ENCODE measurements at places on chromosomes 5 and 9.
A peak's percentile ranks its signal among the peaks of the same experiment; 100 is the strongest.

DNA sequence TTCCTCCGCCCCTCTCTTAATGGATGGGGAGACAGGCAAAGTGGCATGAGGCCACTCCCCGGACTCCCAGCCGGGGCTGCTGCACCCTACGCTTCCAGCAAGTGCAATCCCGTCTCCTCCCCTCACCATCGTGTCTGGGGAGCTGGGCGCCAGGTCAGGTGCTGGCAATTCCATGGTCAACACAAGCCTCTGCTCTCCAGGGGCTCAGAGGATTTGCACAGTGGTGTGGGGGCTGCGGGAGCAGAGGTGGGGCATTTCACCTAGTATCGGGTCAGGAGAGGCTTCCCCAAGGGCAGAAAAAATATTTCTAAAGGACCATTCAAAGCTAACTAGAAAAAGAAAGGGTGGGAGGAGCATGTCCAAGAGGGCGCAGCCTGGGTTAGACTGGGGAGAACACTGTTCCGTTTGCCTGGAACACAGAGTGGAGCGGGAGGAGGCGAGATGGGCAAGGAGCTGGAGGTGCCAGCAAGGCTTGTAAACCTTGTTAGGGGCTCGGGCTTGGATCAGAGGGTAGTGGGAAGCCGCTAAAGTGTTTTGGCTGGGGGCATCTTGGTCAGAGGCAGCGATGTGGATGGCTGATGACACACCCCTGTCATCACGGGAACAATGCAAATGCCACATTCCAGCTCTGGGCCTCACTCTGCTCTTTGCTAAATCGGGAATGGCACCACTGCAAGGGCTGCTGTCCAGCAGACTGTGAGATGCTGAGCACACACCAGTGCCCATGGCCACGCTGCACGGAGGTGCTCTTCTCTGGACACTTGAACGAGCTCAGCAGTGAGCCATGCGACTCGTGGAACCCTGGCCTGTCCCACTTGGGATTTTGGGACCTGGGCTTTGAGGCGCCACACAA is 191.7 kb downstream of the CDK5RAP2 start:
- no peak for DNase-seq

- no peak for DNase-seq
Observed at GRCh38 chr5:77859306-77859705, 83.2 kb upstream of the TBCA start.

- DNase-seq: no peak
Observed at GRCh38 chr5:172150514-172151425, 37.3 kb downstream of the STK10 start.

- peak; percentile 10 for DNase-seq
Observed at GRCh38 chr9:16704116-16705110, 166.1 kb downstream of the BNC2 start.

DNA sequence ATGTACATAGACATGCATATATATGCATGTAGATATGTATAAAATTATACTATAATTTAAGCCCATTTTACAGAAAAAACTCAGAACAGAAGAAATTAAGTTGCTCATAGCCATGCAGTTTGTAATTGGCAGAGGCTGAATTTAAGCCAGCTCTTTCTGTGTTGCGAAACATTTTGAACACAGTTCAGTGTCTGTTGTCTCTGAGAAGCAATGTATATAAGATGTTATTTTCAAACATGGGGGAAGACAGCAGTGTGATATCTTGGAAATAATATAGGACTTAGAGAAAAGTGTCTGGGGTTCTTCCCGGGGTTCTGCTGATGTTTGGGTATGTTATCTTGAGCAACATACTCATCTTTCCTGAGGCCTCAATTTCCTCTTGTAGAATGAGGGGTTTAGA is 37.6 kb downstream of the SVEP1 start:
- no peak for DNase-seq

DNA sequence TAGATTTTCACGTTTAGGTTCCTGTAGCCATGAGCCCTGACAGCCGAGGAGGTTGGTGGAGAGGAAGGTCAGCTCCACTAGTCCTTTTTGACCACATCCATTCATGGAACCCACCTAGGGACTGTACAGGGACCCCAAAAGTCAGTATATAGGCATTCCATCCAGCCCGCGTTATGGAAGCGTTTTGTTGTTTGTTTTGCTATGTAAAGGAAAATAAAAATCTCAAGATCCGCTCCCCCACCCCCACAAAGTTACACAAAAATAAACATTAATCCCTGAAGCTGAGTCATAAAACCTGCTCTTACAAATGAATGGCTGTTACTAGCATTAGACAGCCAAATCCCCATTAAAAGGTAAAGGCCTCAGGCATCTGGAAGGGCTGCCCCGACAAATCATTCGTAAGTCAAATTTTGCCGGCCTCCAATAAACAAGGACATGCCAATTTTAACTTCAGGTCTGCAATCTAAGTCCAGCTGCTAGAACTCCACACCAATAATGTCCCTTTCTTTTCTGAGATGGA is 292.9 kb downstream of the MED10 start:
- no peak for DNase-seq

GRCh38 chr9:37209431-37210386 is 89.3 kb downstream of the ZCCHC7 start:
- no peak for DNase-seq

Measured in prostate gland (tissue), 2 donors.